ENCODE measurements at places on chromosomes 7 and 10.

DNA sequence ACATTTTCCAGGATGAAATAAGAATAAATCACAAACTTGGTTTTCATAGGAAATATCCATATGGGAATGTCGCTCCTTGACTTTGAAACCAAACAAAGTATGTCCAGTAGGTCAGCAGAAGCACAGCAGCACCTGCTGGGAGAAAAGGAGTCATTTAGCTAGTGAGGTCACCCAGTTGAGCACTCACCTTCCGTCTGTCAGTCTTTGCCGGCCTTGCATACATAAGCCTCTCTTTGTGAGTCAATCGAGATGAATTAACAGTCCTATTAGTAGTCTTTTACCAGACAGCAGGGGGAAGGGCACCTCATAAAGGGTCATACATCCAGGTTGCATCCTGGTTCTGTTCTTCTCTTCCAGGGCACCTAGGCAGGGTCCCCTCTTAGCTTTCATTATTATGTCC is 232.5 kb upstream of the FZD1 start:
- peak; percentile 86 for DNase-seq

- DNase-seq = no peak
Observed at GRCh38 chr7:95055295-95055694, 147.9 kb downstream of the PPP1R9A start.

GRCh38 chr10:77494327-77494726 is 143.3 kb downstream of the KCNMA1 start:
- peak; percentile 44 for DNase-seq

- DNase-seq = no peak
Observed at GRCh38 chr7:16649196-16649595, 3.2 kb downstream of the BZW2 start.

GRCh38 chr10:119770928-119771327 is 45.1 kb downstream of the INPP5F start:
- no peak for DNase-seq

DNA sequence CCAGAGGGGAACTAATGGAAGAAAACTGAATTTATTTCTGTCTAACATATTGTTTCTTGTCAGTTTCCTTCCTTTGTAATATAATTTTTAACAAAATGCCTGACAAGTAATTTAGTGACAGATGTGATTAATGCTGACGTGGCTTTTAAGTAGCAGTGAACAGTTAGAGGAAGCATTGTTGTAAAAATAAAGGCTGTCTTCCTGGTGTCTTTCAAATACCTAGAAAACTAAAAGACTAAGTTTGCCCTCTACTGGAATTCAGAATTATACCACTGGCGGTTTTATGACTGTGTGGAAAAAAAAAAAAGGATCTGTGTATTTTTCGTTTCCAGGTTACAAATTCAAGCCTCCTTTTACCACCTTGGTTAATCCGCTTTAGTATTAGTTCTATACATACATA is 217.1 kb upstream of the DPP6 start:
- peak; percentile 16 for DNase-seq

GRCh38 chr7:142535123-142535779 is 214.0 kb upstream of the PRSS1 start:
- DNase-seq = peak; percentile 49

DNA sequence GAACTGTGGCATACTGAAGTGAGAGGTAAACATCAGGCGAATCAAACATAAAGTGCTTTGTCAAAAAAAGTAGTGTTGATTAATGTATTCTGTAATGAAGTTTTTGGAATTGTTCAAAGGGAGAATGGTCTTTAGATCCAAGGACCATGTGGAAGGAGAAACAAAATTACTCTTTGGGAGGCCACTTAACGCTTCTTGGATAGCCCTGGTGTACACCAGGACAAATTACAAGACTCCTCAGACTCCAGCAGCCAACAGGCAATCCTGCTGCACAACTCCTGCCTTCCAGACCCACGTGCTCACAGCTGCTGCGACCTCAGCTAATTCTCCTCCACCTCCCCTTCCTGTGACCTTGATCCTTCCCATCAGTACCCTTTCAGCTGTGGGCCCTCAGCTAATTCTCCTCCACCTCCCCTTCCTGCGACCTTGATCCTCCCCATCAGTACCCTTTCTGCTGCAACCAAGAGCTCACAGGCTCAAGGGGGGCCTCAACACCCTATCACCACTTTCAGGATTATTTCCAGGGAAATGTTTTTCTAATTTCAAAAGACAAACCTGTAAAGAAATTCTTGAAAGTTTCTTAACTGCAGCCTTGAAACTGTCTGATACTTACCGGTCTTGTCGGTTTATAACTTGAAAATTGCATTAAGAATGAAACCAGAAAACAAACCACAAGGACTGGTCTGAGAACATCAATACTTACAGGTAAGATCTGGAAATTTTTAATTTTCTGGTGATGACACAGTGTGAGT is 29.7 kb upstream of the DDC start:
- no peak for DNase-seq

- DNase-seq = peak; percentile 71
Observed at GRCh38 chr10:74081192-74081803, 69.3 kb downstream of the AP3M1 start.

DNA sequence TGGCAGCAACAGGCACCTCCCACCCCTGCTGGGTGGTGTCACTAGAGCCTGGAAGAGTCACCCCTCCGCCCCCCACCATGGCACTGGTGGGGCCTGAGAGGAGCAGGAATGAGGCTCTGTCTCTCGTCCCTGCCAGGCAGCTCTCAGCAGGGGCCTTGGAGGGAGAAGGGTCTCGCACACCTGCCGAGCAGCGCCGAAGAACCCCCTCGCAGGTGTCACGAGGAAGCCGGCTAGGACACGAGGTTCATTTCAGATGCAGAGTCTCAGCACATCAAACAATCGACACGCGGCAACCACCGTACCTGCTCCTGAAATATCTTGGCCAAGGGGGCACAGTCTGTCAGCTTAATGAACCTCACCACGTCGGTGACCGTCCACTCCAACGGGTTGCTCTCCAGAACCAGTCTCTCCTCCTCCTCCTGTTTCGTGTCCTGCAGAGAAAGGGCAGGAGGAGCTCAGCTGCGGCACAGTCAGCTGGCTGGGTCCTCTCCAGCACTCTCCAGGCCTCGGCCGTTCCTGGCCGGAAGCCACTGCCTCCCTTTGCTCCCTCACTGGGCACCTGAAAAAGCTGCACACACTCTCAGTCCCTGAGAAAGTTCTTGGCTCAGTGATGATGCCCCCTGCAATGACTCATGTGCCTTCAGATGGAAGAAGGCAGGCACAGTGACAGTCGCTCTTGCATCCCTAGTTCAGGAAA is 240.1 kb downstream of the SFMBT2 start:
- DNase-seq = no peak

- DNase-seq = peak; percentile 25
Observed at GRCh38 chr10:100038561-100039071, 28.9 kb upstream of the DNMBP start.

DNA sequence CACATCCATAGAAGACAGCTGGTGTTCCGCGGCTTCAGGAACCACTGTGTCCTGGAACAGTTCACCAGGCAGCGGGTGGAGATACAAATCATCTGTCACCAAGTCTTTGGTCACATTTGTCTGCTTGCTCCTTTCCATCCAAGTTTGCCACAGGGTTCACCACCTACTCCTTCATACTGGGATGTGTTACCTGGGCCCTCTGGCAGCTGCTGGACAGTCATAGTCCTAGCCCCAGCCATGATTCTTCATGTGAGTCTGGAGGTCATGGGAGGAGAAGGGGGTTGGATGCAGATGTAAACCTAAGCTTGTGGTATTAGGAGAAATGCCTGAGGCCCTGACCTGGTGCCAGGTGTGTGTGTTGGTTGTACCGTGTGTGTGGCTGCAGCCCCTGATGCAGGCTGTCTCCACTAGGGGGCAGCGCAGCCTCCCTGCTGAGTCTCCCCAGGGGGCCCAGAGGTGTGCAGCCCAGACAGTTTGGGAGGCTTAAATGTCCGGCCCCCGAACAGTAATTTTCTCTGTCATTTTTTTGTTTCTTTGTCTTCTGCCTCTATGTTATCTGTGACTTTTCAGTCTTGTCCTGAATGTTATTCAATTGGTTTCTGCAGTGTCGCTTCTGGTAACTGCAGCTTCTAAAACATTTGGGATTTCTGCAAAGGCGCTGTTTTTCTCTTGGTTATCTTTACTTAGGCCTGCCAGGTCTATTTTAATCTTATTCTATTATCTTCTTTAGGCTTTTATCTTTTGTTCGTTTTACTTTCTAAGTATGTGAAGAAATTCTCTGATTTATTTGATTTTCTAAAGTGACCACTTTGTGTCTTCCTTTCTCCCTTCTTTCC is 14.8 kb downstream of the NPS start:
- peak; percentile 23 for DNase-seq

- no peak for DNase-seq
Observed at GRCh38 chr10:29435809-29436501, 147.1 kb downstream of the LYZL1 start.
